ENCODE measurements at places on chromosomes 4 and X. TPM values are rescaled to one million over a fixed set of nuclear protein-coding genes. Genes with fewer than 3 reads are reported as not detected.

DNA sequence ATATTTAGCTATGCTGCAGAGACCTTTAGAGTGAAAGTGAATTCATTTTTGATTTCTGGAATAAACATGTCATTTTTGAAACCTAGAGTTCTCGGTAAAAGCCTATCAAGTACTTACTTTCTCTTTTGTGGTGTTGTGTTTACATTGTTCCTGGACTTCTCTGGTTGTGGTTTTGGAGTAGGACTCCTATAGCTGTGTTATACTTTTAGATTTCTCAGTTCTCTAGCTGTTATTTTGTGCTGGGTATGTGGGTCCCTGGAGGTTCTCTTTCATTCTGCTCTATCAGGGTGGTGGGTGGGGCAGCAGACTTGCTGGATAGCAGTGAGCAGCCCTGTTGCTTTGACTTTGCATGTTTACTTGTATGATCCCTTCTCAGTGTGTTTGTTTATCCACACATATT, 25.6 kb upstream of the MSMO1 start:
- H3K36me3 ChIP-seq: peaks cover 40% of the 10 kb centered on the region
- no peak overlapping the region for H3K27ac ChIP-seq
- no peak for DNase-seq
- H3K4me1 ChIP-seq: no peaks in the 10 kb centered on the region

- no peak overlapping the region for H3K27ac ChIP-seq
- no peak overlapping the region for H3K4me3 ChIP-seq
- no peaks in the 10 kb centered on the region for H3K4me1 ChIP-seq
- H3K36me3 ChIP-seq: no peaks in the 10 kb centered on the region
- H3K27me3 ChIP-seq: no peaks in the 10 kb centered on the region
- no peak for DNase-seq
These were observed 61.0 kb downstream of the INTS6L start for GRCh38 chrX:135581496-135581895.

- H3K27ac ChIP-seq: no peak overlapping the region
- no peak for DNase-seq
- no peak overlapping the region for H3K4me3 ChIP-seq
- no peaks in the 10 kb centered on the region for H3K27me3 ChIP-seq
- no peaks in the 10 kb centered on the region for H3K4me1 ChIP-seq
These were observed 417.4 kb downstream of the TMA16 start for GRCh38 chr4:163911891-163912290.

DNA sequence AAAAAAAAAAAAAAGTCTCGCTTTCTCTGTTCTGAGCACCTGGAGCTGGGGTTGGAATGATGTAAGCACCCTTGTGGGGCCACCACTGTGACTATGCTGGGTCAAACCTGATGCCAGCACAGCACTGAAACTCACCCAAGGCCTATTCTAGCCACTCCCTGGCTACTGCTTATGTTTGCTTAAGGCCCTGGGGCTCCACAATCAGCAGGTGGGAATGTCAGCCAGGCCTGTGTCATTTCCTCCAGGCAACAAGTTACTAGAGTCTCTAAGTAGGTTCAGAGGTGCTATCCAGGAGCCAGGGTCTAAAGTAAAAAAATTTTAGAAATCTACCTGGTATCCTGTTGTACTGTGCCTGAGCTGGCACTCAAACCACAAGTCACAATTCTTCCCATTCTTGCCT, 1306.8 kb downstream of the STIM2 start:
- no peak overlapping the region for H3K27ac ChIP-seq
- H3K36me3 ChIP-seq: no peaks in the 10 kb centered on the region
- H3K27me3 ChIP-seq: no peaks in the 10 kb centered on the region
- H3K4me3 ChIP-seq: no peak overlapping the region
- DNase-seq: no peak

- peaks cover 26% of the 10 kb centered on the region for H3K4me1 ChIP-seq
- no peak for DNase-seq
- H3K27ac ChIP-seq: no peak overlapping the region
- H3K4me3 ChIP-seq: no peak overlapping the region
- H3K36me3 ChIP-seq: no peaks in the 10 kb centered on the region
These were observed 5.5 kb upstream of the ING2 start for GRCh38 chr4:183499389-183499788.

DNA sequence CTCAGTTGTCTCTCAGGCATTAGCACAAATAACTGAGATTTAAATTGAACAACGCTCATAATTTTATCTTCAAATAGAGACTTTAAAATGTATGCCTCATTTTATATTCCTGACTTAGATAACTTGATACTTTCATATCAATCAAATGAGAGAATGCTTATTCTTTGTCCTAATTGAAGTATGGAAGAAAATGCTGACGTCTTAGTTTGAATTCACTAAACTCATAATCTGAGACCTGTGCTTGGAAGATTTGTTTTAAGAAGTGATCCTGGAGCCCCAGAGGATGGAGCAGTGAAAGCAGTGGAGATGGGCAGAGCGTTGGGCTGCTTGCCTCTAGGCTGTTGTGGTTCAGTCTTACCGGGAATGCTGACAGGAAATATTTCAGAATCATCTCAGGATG, 76.1 kb downstream of the ZNF518B start:
- no peak overlapping the region for H3K4me3 ChIP-seq
- H3K27ac ChIP-seq: no peak overlapping the region
- H3K27me3 ChIP-seq: no peaks in the 10 kb centered on the region
- no peaks in the 10 kb centered on the region for H3K4me1 ChIP-seq
- DNase-seq: no peak

DNA sequence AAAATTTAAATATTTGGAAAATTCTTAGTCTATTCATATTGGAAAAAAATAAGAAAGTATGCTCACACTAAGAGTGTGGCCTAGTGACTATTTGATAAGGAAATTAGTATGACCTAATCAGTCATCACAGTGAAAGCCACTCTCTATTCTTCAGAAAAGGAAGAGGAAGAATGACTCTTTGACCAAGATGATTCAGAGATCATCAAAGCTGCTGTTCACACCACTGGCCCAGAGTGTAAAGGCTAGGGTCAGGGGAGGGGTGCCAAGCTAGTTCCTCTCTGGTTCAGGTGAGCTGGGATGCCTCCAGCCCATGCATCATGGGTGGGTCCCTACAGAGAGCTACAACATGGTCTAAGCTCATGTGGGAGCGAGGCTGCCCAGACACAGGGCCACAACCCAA, 396.9 kb upstream of the NDST3 start:
- H3K27me3 ChIP-seq: no peaks in the 10 kb centered on the region
- H3K27ac ChIP-seq: no peak overlapping the region
- H3K36me3 ChIP-seq: no peaks in the 10 kb centered on the region
- H3K4me1 ChIP-seq: no peaks in the 10 kb centered on the region
- no peak for DNase-seq

GRCh38 chrX:152869972-152870371, 27.9 kb upstream of the ZNF185 start:
- no peaks in the 10 kb centered on the region for H3K36me3 ChIP-seq
- no peaks in the 10 kb centered on the region for H3K4me1 ChIP-seq
- no peaks in the 10 kb centered on the region for H3K27me3 ChIP-seq

- H3K36me3 ChIP-seq: peaks cover 5% of the 10 kb centered on the region
- no peak overlapping the region for H3K4me3 ChIP-seq
- H3K27me3 ChIP-seq: no peaks in the 10 kb centered on the region
- DNase-seq: no peak
- H3K4me1 ChIP-seq: no peaks in the 10 kb centered on the region
These were observed 61.9 kb downstream of the TMEM150C start for GRCh38 chr4:82499738-82500434.

DNA sequence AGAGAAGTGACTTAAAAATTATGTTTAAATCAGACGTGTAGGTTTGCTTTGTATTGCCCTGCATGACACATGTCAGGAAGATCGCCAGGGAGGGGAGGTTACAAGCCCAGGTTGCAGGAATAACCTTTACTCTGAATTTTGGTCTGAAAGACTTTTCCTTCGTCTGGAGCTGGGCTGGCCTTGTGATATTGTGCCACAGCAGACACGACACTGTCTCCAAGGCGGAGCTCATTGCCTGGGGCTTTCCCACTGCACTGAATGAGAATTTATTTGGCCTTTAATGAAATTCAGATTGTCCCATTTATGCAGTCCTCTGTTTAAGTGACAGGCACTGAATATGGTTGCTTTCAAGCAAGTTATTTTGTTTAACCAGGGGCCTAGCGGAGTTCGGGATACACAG, 45.1 kb downstream of the RHOH start:
- DNase-seq: no peak
- H3K4me3 ChIP-seq: no peak overlapping the region
- no peaks in the 10 kb centered on the region for H3K36me3 ChIP-seq
- H3K4me1 ChIP-seq: no peaks in the 10 kb centered on the region

- no peaks in the 10 kb centered on the region for H3K36me3 ChIP-seq
- no peaks in the 10 kb centered on the region for H3K27me3 ChIP-seq
- no peaks in the 10 kb centered on the region for H3K4me1 ChIP-seq
- no peak for DNase-seq
- H3K4me3 ChIP-seq: no peak overlapping the region
These were observed 940.6 kb downstream of the PCDH19 start for GRCh38 chrX:99469439-99469838.

- H3K27ac ChIP-seq: no peak overlapping the region
- H3K27me3 ChIP-seq: no peaks in the 10 kb centered on the region
- peaks cover 13% of the 10 kb centered on the region for H3K4me1 ChIP-seq
- no peak overlapping the region for H3K4me3 ChIP-seq
These were observed 101.2 kb downstream of the ZNF674 start for GRCh38 chrX:46444011-46444410.

DNA sequence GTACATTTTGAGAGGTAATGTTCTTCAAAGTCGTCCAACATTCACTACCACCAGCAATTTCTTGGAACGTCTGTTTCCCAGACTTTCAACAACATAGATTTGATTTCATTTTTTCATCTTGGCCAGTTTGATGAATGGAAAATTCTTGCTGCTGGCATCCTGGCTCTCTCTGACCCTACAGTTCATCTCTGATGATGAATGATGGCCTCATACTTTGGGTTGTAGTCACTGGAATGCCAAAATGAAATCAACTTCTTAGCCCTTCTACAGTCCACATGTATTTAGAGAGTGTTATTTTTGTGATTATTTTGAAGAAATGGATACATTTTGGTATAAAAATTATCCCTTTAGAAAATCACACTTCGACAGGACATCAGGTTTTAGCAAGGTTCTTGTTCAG, 8.8 kb downstream of the CHST7 start:
- H3K4me1 ChIP-seq: peaks cover 16% of the 10 kb centered on the region
- no peak overlapping the region for H3K4me3 ChIP-seq
- no peaks in the 10 kb centered on the region for H3K36me3 ChIP-seq
- no peaks in the 10 kb centered on the region for H3K27me3 ChIP-seq

GRCh38 chrX:41599507-41599906, 89.3 kb upstream of the GPR34 start:
- DNase-seq: no peak
- H3K4me3 ChIP-seq: no peak overlapping the region
- H3K4me1 ChIP-seq: no peaks in the 10 kb centered on the region
- no peak overlapping the region for H3K27ac ChIP-seq
- H3K36me3 ChIP-seq: no peaks in the 10 kb centered on the region
- no peaks in the 10 kb centered on the region for H3K27me3 ChIP-seq

DNA sequence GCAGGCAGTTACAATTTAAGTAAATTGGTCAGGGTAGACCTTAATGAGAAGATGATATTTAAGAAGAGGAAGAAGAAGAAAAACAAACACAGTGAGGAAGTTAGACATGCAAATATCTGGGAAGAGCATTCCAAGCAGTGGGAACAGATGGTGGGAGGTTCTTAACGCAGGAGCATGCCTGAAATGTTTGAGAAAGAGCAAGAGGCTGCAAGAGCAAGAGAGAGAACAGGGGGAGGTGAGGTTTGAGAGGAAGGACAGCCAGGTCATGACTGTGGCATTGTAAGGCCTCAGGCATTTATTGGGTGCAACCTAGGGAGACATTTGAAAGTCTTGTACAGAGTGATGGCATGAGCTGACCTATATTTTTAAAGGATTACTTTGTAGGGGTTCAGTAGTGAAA, 136.0 kb downstream of the UGT8 start:
- no peaks in the 10 kb centered on the region for H3K27me3 ChIP-seq
- no peak overlapping the region for H3K27ac ChIP-seq
- no peaks in the 10 kb centered on the region for H3K36me3 ChIP-seq

DNA sequence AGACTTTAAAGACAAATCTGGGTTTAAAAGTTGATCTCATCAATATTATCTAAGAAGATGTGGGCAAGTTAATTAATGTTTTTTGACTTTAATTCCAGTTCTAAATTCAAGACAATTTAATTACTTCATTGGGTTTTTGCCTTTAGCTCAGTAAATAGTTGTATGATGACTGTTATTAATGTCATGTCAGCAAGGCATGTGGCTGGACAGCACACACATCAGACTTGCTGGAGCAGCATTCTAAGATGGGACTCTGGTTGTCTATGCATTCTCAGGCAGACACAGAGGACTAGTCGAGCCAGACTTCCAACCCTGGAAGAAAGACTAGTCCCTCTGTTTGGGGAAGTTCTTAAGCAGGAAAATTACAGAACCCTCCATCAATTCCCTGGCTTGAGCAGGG, 180.7 kb upstream of the GK2 start:
- no peaks in the 10 kb centered on the region for H3K27me3 ChIP-seq
- no peak overlapping the region for H3K4me3 ChIP-seq
- no peak for DNase-seq
- no peaks in the 10 kb centered on the region for H3K36me3 ChIP-seq
- H3K4me1 ChIP-seq: peaks cover 4% of the 10 kb centered on the region

- H3K36me3 ChIP-seq: no peaks in the 10 kb centered on the region
- H3K27ac ChIP-seq: no peak overlapping the region
- H3K4me1 ChIP-seq: no peaks in the 10 kb centered on the region
- H3K27me3 ChIP-seq: no peaks in the 10 kb centered on the region
- no peak for DNase-seq
These were observed 283.3 kb upstream of the DKK2 start for GRCh38 chr4:107319386-107319785.

GRCh38 chr4:150139297-150139865, 61.1 kb downstream of the DCLK2 start:
- H3K27me3 ChIP-seq: no peaks in the 10 kb centered on the region
- no peak overlapping the region for H3K4me3 ChIP-seq
- no peak overlapping the region for H3K27ac ChIP-seq
- H3K4me1 ChIP-seq: no peaks in the 10 kb centered on the region
- no peak for DNase-seq

GRCh38 chr4:60938181-60938580, 261.9 kb upstream of the ADGRL3 start:
- no peak overlapping the region for H3K4me3 ChIP-seq
- H3K36me3 ChIP-seq: no peaks in the 10 kb centered on the region
- no peak overlapping the region for H3K27ac ChIP-seq
- no peaks in the 10 kb centered on the region for H3K27me3 ChIP-seq
- no peak for DNase-seq

The OPN1MW3 gene
- not detected for total RNA-seq

The TKTL2 gene
- not detected for total RNA-seq

The PHOX2B gene
- not detected for total RNA-seq

The LDB2 gene
- 30.3 TPM for total RNA-seq

The AKAP4 gene
- not detected for total RNA-seq

The NRK gene
- 3.6 TPM for total RNA-seq

The OPRPN gene
- total RNA-seq: not detected

The CYP4V2 gene
- 26.1 TPM for total RNA-seq

The KIAA1210 gene
- not detected for total RNA-seq

The XAGE2 gene
- not detected for total RNA-seq

The LAP3 gene
- 59.0 TPM for total RNA-seq

The IL21 gene
- not detected for total RNA-seq

The HS3ST1 gene
- total RNA-seq: 1.3 TPM

The RENBP gene
- 13.3 TPM for total RNA-seq
